AG04450 (cell line): ENCODE measurements at places on chromosomes 7 and 10.

GRCh38 chr7:111871283-111871682 is 309.0 kb upstream of the IMMP2L start:
- DNase-seq, result no peak

DNA sequence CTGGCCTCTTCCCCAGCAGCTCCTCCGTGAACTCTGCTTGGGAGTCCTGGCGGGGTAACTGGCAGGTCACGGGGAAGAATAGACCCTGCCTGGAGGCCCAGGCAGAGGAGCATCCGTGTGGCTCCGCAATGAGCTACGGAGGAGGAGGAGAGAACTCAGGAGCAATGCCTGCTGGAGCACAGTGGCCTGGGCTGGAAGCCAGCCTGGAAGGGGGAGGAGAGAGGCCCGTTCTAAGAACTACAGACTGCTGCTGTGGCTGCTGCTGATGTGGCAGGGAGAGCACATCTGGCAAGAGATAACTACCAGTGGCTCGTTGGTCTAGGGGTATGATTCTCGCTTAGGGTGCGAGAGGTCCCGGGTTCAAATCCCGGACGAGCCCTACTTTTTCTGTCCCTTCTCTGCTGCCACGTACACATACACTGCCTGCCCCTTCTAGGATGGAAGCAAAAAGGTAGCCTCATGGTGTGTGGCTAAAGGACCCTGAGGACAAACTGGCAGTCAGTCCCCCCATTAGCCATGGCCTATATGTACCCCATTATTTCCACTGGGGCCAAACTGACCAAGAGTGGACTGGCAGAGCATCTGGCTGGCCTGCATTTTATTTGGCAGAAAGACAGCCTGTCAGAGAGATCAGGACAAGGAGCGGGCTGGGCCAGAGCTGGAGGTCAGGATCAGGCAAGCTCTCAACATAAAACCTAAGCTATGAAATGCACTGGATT is 7.7 kb upstream of the OPN1SW start:
- peak; percentile 66 for DNase-seq

DNA sequence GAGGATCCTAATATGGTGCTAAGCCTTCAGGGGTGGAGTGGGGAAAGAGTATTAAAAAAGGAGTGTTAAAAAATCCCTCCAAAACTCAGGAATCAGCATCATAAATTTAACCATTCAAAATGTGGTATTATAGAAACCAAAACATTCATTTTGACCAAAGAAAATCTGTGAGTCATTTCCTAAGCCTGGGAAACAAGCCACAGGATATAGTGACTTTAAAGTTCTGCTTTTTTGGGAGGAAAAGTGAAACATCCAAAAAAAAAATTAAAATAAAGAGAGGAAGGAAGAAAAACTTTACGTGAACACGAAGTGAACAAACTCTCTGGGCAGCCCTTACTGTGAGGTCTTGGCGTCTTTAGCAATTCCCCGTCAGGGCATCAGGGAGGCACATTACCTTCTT is 74.0 kb upstream of the GSDME start:
- no peak for DNase-seq

DNA sequence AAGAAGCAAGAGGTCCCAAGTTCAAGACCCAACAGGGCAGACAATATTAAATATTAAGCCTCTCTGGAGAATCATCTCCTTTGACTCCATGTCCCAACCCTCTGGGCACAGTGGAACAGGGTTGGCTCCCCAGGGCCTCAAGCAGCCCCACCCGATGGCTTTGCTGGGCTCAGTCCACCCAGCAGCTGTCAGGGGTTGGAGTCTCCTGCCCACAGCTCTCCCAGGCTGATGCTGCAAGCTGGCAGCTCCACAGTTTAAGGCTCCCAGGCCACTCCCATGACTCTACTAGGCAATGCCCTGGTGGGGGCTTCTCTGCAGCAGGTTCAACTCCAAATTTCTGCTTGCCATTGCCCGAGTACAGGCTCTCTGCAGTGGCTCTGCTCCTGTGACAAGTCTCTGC is 55.1 kb downstream of the LARP4B start:
- no peak for DNase-seq

DNA sequence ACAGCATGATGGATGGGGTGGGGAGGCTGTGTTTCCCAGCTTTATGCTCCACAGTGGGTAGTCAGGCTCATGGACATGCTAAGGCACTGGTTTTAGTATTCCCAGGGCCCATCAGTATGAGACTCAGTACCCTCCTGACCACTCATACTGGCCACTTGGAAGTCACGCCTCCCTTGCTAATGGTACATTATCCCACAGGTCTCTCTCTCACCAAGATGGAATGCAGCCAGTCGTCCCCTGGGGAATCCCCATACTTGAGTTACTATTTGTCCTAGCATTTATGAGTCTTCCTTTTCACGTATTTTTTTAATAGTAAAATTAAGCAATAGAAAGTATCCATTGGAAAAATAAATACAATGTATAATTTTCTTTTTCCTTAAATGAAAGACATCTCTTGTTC is 80.6 kb upstream of the TBX20 start:
- DNase-seq, result no peak

DNA sequence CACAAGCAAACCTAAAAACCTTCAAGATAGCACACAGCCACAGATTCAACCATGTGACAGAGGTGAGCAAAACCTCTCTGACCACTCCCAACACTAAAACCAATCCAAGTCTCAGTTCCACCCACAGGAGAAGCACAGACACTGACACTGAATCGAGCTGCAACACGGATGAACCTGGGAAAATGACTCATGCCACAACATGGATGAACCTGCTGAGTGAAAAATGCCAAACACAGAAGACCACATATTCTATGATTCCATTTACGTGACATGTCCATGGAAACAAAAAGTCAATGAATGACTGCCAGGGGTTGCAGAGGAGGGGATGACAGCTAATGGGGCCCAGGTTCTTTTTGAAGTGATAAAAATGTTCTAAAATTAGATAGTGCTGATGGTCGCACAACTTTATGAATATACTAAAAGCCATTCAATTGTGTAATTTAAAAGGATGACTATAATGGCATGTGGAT is 22.0 kb downstream of the CYTH3 start:
- DNase-seq, result no peak

- no peak for DNase-seq
These were observed 74.0 kb downstream of the TLL2 start for GRCh38 chr10:96439725-96440124.

GRCh38 chr10:90977162-90977854 is 56.4 kb upstream of the ANKRD1 start:
- DNase-seq, result no peak

DNA sequence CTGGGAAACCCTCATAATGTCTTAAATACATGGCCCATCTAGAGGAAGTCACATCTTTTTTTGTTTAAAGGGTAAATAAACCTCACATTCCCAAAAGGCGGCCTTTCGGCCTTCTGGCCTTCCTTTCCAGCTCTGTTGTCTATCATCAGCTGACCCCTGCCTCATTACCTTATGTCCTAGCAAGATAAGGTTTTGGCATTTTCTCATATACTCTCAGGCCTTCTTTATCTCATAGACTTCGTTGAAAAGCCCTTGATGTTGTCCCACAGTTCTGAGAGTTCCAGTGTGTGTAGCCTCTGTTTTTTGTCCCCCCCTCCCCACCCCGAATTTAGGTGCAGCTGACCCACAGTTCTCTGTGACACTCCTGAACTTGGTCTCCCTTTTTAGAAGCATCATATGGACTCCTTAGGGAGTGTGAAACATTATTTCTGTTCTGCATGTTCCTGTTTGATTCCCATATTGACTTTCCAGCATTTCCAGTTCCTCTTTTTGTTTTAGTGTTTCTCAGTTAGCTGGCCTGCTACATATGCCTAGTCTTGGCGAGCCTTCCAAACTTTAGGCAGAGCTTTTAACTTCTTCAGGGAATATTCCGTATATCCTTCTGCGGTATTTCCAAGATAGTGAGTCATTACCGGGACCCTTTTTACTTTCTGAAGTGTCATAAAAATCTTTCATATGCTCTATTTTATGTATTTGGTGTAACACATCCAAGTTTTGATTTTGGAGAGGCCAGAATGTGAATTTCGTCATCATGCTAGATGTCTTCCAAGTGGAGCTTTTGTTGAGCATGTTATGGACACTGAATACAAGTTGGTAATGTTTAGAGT is 138.5 kb downstream of the LRRC4 start:
- no peak for DNase-seq

- no peak for DNase-seq
These were observed 109.6 kb downstream of the SRPK2 start for GRCh38 chr7:105278973-105279687.

DNA sequence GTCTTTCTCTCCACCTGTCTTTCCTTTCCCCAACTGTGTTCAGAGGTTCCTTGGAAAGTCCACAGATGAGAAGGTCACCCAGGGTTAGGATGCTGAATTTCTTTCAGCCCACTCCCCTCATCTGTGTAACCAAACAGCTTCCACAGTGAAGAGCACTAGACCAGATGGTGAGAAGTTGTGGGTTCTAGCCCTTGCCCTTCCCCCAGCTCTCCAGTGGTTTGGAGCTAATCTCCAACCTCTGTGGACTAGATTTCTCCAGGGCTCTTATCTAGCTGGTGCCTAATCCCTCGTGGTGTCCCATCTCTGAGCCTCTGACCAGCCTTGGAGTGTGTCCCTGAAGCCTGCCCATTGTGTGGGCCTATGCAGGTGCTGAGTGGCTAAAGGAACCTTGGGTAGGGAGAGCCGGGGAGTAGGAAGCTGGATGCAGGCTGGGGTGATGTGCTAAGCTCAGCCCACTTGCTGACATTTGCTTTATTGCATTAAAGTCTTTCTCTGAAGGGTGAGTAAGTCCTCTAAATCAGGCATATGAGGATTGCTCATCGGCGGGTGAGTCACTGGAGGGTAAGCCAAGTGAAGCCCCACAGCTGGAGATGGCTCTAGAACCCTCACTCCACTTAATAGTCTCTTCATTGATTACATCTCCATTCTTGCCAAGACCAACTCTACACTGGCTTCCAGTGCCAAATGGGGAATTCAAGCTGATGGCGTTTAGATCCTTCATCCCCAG is 14.9 kb downstream of the DUSP5 start:
- DNase-seq, result peak; percentile 74

GRCh38 chr10:105017691-105018090 is 376.6 kb downstream of the SORCS3 start:
- no peak for DNase-seq

- no peak for DNase-seq
These were observed 4.2 kb downstream of the SUN1 start for GRCh38 chr7:836429-836828.

DNA sequence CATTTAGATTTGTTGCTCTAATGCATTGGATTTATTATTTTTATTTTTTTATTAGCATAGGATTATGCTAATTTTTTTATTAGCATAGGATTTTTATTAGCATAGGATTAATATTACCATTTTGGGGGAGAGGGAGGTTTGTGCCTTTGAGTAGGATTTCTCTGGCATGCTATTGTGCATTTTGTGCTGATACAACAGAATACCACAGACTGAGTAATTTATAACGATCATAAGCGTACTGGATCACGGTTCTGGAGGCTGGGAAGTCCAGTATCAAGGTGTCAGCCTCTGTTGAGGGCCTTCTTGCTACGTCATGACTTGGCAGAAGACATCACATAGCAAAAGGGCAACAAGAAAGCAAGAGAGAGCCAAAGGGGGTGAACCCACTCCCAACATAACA is 187.5 kb downstream of the XPNPEP1 start:
- no peak for DNase-seq

DNA sequence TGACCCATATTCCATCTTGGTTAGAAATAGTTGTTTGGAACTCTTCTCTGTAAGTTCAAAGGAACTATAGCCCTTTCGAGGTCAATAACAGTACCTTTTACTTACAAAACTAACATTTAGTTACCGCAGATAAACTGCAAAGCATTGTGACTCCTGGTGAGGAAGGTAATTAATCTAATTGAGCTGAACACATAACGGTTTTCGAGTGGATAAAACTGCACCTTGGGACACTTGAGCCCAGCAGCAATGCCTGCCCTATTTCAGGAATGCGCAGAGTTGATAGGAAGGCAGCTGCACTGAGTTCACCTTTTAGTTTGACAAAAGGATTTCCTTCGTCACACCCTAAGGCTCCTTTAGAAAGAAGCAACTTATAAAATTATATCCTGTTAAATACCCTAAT is 75.4 kb downstream of the JAZF1 start:
- DNase-seq, result no peak

GRCh38 chr7:28754447-28754846 is 203.7 kb downstream of the TRIL start:
- DNase-seq, result no peak

DNA sequence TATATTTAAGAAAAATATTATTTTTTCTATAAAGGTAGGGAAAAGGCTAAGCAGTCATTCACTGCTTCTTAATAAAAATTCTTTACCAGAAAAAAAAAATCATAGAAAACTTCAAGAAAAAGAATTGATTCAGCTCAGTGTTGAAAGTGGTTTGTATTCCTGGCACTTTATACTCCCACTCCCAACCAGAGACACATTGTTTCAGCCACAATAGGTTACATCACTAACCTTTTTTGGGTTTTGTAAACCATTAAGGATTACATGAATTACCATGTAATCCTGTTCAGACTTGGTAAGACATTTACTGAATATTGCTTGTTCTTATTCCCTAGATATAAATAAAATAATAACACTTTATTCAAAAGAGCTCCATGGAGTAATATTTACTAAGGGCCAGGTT is 46.6 kb downstream of the MINPP1 start:
- DNase-seq, result no peak

- no peak for DNase-seq
These were observed 18.5 kb upstream of the TNS3 start for GRCh38 chr7:47600199-47601118.

- DNase-seq, result no peak
These were observed 51.2 kb downstream of the ANLN start for GRCh38 chr7:36440880-36441279.

DNA sequence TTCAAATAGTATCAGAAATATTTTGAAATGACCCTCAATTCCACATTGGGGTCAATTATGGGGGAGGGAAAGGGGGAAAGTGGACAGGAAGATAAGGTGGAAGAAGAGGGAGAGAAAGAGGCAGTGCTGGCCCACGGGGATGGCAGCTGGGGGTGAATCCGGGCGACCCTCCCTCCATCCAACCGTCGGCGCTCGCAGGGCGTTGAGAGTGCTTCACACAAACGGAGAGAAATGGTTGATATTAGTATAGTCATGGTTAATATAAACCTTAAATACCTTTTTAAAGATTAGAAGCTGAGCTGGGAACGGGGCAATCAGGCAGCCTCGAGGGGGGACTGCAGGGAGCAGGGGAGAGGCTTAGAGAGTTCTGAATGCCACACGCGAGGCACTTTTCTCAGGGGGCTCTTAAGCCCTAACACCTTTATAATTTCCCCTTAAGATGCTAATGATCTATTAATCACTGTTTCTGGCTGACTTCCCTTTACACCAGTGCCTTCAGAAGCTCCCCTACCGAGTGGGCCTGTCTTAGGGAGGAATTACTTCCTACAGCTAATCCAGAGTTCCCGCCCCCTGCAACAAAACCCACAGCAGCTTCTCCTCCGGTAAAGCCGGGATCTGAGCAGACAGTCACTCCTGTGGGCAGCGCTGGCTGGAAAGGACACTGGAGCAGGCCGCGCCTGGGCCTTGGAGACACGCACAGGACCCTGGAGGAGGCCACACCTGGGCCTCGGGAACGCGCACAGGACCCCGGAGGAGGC is 39.5 kb downstream of the PRKAG2 start:
- no peak for DNase-seq

GRCh38 chr10:61547297-61547696 is 94.1 kb upstream of the TMEM26 start:
- DNase-seq, result no peak
